RWPE1 (cell line): ENCODE measurements at places on chromosomes 4 and X.
A peak's percentile ranks its signal among the peaks of the same experiment; 100 is the strongest.

GRCh38 chr4:8240211-8241041 lies 29.1 kb upstream of the HTRA3 start:
- no peak for DNase-seq

GRCh38 chr4:128837679-128838078 lies 28.2 kb downstream of the JADE1 start:
- no peak for DNase-seq

DNA sequence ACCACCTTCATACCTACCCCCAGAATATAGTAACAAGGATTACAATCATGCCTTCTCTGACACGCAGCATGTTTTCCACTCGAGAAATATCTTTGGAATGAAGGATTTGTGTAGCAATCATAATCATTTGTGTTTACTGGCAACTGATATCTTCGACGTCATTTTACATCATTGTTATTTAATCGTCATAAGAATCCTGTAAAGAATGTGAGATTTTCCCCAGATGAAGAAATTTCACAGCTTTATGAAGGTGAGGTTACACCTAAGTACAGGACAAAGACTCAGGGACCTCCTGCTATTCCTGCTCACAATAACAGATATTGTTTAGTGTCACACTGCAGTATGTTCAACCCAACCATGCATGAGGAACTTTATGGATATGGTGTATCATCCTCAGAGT lies 198.2 kb upstream of the LDB2 start:
- no peak for DNase-seq

DNA sequence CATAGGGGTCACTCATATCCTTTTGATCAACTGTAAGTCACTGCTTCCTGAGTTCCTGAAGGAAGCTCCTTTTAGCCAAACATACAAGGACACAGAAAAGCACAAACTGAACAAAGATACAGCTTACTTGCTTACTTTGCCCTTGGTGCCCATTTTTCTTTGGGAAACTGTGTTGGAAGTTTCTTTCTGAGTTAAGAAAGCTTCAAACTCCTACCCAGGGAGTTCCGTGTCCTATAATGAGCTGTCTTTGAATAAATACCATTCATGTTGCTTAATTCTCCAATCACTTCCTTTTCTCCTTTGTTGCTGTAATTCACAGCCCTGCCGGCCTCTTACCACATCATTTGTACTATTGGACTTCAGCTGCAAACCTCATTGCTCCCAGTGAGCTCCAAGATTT lies at the start of gene ADH4:
ADH4 (minus strand) TSS at position 228 of the 400 bp plus-strand sequence; CDS start at position 153, 75 bp downstream.
- no peak for DNase-seq

- DNase-seq = no peak
Measured at GRCh38 chr4:4696530-4696929, 154.7 kb upstream of the STX18 start.

GRCh38 chr4:187021436-187022205 lies 298.0 kb upstream of the FAT1 start:
- DNase-seq = no peak

DNA sequence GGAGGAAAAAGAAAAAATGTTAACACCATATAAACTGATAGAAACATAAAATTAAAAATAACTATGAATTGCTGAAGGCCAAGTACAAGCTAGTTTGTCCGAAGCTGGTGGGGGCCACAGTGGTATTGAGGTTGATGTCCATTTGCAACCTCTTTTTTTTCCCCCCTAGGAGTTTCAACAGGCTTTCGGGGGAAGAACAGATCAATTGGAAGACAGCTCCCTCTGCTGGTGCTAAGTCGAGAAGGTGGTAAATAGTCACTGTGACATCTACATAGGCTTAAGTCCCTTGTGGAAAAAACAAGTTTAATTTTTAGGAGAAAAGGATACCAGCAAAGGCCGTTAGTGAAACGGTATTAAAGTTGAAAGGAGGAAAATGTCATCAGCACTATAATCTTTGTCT lies 115.7 kb upstream of the ZXDA start:
- DNase-seq = peak; percentile 2

- DNase-seq = no peak
Measured at GRCh38 chr4:182261651-182262223, 18.5 kb downstream of the TENM3 start.

DNA sequence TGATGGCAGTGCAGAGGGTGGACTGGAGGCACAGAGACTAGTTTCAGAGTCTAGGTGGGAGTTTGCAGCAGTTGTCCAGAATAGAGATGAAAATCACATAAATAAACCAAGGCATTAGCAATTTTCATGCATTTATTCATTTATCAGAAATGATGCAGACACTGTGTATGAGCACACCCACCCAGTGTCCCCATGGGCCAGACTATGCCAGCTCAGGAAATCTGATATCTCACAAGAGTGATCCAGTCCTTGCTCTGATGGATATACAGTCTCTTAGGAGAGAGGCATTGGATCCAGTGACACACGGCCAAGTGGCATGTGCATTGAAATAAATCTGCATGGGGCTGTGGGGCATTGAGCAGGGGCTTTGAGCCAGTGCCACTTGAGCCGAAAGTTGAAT lies 228.2 kb downstream of the FRMPD4 start:
- no peak for DNase-seq

DNA sequence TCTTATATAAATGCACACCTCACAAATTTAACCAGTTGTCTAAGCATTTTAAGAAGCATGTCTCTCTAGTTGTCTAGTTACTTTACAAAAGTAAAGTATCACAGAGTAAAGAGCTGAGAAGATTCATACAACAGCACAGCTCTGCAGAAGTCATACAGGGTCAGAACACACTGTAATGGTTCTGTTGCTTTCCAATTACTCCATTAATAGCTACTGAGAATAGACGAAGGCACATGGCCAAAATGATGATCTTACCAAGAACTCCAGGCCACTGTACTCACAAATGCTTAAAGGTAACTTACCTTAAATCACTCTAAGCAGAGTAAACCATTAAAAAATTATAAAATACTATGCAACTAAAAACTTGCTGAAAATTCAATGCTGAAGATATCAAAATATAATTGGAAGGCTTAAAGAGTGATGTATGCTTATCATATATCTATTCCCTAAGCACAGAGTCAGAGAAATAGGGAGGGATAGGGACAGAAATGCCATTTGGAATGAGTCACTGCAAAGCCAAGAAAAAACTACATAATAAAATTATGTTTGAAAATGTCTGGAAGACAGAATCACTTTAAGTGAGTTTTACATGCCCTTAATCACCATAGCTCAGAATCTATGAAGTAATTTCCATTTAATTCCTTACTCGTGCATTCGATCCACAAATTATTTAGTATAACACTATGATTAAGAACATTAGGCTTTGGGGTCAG lies 71.0 kb downstream of the DDX60L start:
- DNase-seq = peak; percentile 5

DNA sequence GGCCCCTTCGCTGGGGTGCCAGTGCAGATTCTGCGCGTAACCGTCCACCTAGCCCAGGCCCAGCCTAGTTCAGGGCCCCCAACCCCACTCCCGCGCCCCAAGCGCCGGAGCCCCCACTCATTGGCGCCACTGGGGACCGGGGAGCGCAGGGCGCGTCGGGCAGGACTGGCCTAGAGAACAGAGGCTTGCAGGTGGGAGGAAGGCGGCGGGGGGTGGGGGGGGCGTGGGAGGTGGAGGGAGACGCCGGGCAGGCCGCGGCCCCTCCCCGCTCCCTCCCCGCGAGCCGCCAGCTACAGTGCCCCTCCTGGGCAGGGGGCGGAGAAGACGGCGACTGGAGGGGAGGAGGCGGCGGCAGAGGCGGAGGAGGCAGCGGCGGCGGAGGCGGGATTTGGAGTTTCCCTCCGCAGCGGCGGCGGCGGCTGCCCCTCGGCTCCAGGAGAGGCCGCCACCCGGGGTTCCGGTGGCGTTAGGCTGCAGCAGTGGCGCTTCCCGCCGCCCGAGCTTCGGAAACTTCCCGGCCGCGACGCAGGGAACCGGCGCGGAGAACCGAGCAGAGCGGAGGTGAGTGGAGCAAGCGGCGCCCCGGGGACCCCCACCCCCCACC lies 4.8 kb upstream of the DUSP9 start:
- DNase-seq = no peak

GRCh38 chr4:1250921-1251772 lies 2.2 kb upstream of the CTBP1 start:
- DNase-seq = no peak

- no peak for DNase-seq
Measured at GRCh38 chrX:87634361-87634760, 116.8 kb downstream of the KLHL4 start.

DNA sequence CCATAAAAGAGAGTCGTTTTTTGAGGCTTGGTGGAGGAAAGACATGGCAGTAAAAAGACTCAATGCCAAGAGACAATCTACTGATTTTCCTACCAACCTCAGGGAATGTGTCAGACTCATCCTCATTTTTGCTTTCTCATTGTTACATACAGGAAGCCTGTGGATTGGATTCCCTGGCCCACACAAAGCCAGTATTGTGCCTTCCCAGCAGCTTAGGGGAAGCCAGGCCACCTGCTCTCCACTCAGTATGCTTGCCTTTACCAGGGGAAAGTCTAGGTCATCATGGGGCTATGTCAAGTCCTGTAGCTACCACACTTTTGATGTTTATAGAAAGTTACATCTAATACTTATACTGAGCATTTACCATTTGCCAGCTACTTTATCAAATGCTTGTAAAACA lies 11.0 kb downstream of the BMX start:
- no peak for DNase-seq

GRCh38 chrX:147069926-147070325 lies 255.4 kb upstream of the CXorf51A start:
- DNase-seq = no peak

GRCh38 chr4:31366041-31366440 lies 645.9 kb downstream of the PCDH7 start:
- no peak for DNase-seq

DNA sequence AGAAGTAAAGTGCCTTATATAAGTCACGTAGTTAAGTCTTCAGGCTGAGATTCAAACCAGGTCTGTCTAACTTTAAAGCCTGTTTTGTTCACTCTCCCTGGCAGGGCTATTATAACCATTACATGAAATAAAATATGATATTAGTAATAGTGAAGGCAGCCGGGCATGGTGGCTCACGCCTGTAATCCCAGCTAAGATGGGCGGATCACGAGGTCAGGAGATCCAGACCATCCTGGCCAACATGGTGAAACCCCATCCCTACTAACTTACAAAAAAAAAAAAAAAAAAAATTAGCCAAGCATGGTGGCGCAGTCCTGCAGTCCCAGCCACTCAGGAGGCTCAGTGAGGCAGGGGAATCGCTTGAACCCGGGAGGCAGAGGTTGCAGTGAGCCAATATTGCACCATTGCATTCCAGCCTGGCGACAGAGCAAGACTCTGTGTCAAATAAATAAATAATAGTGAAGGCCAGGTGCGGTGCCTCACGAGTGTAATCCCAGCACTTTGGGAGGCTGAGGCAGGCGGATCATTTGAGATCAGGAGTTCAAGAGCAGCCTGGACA lies 22.1 kb upstream of the SOWAHD start:
- DNase-seq = no peak

DNA sequence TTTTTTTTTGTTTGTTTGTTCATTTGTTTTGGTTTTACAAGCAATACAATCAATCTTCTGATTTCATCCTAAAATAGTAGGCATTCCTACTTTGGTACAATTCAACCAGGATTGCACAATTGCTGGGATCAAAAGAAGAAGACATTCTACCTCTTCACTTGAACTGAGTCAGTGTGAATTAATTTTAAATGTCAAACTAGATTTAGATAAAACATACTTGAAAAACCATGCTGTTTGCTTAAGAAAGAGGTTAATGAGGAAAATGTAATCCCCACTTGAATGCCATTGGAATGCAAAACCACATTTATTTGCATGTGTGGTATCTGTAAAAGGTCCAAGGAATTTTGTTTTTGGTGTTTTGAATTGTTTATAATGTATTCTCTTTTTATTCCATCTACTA lies 40.5 kb downstream of the HAND2 start:
- no peak for DNase-seq

DNA sequence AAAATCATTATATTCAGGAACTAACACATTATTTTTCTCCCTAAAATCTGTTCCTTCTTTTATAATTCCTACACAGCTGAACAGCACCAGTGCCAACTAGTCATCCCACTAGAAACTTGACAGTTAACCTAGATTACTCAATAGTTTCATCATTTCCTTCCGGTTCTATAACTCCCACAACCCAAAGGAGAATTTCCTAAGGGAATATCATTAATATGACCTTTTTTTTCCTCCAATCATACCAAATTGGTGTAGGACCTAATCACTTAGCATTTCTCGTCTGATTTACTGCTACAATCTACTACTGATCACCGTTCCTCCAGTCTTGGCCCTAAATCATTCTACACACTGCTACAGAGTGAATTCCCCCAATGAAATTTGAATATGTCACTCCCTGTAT lies 45.9 kb downstream of the WDFY3 start:
- peak; percentile 59 for DNase-seq

- no peak for DNase-seq
Measured at GRCh38 chrX:13001961-13002671, 27.2 kb downstream of the TMSB4X start.

- no peak for DNase-seq
Measured at GRCh38 chrX:64456828-64457227, 61.6 kb upstream of the MTMR8 start.

DNA sequence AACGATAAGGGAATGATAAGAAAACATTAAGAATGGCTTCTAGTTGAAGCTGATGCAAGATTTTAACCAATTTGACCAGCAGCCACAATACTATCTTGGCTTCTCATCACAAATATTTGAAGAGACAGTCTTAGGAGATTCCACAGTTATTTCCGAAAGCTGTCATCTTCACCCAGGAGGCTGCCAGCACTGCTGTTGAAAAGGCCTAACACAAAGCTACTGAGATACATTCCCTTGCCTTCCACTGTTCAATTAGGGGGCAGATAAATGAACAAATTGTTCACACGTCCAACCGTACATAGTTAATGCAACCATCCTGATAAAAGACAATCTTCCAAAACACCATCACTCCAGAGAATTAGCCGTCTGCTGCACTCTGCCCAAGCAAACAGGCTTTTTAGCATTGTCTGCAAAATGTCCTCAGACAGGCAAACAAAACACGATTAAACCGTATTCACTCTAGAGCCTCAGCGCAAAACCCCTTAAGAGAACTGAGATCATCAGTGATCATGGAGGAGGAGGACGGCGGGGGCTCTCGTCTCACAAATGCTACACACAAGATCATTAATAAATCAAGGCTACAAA lies 189.8 kb upstream of the PSAPL1 start:
- DNase-seq = no peak

DNA sequence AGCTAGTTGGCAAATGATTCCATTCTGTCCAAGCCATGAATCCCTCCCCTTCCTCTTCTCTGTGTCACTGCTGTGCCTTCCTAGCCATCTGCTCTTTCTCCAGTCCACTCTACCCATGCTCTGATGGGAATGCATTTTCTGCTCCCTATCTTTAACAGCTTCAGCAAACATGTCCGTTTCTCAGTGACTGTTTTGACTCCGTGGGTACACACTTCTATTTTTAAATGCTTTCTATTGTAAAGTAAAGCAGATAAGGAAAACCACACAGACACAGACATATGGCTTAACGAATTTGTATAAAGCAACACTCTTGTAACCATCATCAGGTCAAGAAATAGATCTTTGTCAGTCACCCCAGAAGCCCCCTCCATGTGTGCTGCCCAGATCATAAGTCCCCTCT lies 72.4 kb upstream of the KLHL13 start:
- no peak for DNase-seq
